ENCODE measurements at places on chromosomes 6 and 20.

DNA sequence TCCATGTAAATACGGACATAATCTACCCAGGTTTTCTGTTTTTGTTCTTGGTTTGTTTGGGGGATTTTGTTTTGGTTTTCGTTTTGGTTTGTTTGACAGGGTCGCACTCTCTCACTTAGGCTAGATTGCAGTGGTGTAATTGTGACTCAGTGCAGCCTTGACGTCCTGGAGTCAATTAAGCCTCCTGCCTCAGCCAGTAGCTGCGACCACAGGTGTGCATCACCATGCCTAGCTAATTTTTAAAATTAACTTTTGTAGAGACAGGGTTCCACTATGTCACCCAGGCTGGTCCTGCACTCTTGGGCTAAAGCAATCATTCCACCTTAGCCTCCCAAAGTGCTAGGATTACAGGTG lies 37.8 kb upstream of the EYA4 start:
- DNase-seq, result no peak

DNA sequence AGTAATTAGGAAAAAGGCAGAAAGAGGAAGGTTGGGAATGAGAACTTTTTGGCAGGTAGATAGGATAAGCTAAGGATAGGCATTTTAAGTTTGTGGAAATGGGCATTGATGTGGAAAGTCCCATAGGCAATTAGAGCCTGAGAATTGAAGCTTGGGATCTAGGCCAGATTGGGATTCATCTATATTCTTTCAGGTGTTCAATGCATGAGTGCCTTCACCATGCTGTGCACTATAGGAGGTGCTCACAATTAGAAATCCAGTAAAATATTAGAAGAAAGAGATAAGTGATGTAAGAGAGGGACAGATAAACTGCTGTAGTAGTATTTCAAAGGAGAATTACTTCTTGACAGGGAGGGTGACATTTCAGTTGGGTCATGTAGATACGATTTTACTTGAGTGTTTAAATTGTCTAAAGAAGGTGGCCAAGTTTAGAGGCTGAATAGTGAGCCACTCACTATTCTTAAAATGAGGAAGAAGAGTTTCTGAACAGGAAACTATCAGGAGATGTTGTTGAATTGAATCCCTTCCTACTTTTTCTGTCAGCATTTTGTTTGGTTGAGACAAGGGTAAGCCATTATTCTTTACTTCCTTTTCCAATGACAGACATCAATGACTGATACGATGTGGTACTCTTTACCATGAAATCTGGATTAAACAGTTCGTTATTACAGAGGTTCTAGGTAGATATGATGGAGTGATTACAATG lies 31.0 kb upstream of the CTAGE9 start:
- no peak for DNase-seq

GRCh38 chr20:19018881-19019280 lies 193.6 kb upstream of the SLC24A3 start:
- no peak for DNase-seq

GRCh38 chr20:53047203-53047602 lies 75.0 kb downstream of the TSHZ2 start:
- no peak for DNase-seq

DNA sequence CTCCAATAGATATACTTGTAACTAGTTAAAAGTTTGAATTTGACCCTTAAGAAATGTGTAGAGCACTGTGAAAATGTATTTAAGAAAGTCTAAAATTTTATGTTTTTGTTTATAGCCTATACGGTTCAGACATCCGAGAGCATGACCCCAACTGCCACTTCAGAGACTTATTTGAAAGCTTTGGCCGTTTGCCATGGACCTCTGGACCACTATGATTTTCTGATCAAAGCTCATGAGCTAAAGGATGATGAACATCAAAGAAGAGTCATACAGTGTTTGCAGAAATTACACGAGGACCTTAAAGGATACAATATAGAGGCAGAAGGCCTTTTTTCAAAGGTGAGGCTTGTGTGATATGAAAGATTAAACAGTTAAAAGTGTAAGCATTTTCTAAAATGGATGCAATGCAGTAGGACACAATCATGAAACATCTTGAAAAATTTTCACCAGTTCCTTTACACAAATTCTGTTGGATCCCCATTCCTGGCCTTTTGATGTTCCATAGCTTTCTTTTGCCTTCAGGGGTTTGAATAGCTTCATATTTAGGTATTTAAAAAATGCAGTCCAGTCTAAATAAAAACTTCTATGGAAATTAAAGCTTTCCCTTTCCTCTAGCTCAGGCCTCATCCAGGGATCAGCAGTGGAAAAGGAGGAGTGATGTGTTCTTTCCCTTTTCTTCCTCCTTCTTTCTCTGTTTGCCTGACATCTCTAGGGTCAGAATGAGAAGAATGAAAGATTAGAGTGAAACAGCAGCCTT lies 29.0 kb downstream of the AFG1L start:
- DNase-seq, result no peak

- no peak for DNase-seq
These were observed 29.6 kb downstream of the PMEPA1 start for GRCh38 chr20:57680131-57680716.

DNA sequence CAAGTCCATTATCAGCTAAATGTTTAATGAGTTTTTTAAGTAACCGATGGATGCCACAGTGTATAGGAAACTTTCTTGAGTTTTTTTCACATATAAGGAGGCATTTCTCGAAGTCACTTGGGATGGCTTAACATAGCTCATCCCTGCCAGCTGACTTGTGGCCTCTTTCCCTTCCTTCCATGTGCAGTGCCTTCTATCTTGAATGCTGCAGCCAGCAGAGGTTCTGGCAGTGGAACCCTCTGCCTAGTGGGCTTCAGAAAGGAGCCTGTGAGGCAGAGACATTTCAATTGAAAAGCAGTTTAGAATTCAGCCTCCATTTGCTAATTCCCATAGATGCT lies 51.9 kb downstream of the AKAP12 start:
- DNase-seq, result no peak

DNA sequence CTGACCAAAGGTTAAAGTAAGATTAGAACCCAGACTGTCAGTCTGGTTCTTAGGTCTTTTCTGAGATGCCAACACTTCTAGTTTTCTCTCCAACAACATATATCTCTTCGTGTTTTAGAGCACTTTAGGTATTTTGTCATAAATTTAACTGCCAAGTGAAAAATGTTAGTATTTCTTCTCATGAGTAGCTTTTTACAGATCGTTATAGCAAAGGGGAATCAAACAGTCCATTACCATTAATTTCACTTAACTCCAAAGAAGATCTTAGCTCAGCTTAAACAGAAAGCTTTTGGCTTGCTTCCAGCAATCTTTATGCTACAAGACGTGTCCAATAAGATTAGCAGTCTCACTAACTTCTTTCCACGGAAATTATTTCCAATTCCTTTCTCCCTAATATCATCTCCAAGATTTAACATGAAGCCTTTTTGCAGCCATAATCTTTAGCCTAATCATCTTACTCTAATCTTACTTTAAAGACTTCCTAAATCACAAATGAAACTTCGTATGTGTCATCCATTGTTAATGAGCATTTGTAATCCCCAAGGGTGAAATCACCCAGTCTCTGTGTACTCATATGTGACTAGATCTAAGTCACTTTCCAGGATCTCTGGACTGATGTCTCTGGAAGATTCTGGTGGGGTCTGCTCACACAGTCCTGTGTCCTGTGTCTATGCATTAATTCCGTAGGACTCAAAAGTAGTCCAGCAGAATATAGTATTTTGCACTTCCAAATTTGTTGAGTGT lies 38.7 kb downstream of the MOXD1 start:
- no peak for DNase-seq

DNA sequence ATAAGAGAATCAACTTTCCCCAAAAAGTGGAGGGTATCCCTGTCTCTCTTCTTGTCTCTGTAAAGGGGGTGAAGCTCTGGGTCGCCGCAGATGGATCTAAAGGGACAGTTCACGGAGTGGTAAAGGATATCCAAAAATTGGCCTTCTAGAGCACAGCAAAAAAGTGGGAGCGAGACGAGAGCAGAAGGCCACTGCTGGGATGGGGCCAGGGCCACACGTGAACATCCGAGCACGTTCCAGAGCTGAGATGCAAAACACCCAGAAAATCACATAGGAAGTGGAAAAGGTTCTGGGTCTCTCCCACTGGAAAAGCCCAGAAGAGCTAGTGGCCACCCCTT lies 837 bp downstream of the TRAM2 start:
- no peak for DNase-seq

- peak; percentile 81 for DNase-seq
These were observed 40.5 kb downstream of the THBS2 start for GRCh38 chr6:169212897-169213813.

- peak; percentile 42 for DNase-seq
These were observed 108.4 kb upstream of the SIM1 start for GRCh38 chr6:100573166-100573565.

DNA sequence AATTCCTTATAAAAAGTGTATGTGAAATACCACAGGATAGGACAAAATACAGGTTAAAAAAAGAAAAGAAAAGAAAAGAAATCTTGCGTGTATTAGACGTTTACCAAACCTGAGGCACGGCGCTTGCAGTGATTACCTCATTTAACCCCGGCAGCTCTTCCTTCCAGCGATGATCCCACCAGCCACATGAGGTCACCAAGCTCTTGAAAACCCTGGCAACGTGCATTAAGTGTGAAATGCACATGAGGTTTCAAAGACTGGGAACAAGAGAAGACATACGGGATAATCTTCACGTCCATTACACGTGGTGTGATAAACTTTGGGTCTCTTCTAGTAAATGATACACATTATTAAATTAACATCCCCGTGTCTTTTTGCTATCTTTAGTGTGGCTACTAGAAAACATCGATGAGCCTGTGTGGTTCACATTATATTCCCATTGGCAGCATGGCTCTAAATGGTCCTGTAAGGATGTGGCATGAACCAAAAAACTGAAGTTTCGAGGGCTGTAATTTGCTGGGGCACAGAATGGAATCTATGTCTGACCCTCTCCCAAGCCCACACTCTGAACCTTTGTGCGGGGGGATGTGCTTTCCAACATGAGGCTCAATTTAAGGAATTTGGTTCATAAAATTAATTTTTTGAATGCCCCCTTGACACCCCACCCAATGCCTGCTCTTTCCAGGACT lies 59.2 kb upstream of the THBS2 start:
- DNase-seq, result peak; percentile 50

DNA sequence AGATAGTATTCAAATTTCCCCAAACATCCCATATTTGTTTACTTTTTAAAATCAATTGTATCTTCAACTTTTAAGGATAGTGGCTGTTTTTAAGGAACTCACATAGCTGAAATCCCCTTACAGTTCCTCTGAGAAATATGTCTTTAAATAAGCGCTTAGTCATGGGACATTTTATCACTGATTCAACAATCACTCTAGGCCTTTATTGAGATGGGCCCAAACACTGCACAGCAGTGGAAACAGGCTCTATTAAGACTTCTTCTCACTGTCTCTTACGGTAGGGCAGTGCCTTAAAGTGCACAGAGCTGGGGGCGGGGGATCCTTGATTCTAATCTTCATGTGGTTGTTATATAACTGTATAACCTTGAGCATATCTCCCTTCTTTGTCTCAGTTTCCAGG lies 59.8 kb upstream of the RREB1 start:
- DNase-seq, result no peak

DNA sequence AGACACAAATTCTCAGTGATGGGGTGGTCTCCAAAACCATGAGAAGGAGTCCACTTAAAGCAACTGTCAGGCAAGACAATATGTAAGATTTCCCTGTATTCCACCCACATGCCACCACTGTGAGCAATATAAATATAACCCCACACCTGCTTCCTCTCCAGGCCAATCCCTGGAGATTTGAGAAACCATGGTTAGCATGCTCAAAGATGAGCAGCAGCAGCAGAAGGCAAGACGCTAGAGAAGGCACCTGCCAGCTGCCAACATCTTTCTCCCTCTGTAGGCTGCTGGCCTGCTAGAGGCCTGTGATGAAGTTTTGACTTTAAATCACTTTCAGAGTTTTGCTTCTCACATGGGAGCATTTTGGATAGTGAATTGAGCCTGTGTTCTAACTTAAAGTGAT lies 7.9 kb upstream of the SOD2 start:
- DNase-seq, result no peak

DNA sequence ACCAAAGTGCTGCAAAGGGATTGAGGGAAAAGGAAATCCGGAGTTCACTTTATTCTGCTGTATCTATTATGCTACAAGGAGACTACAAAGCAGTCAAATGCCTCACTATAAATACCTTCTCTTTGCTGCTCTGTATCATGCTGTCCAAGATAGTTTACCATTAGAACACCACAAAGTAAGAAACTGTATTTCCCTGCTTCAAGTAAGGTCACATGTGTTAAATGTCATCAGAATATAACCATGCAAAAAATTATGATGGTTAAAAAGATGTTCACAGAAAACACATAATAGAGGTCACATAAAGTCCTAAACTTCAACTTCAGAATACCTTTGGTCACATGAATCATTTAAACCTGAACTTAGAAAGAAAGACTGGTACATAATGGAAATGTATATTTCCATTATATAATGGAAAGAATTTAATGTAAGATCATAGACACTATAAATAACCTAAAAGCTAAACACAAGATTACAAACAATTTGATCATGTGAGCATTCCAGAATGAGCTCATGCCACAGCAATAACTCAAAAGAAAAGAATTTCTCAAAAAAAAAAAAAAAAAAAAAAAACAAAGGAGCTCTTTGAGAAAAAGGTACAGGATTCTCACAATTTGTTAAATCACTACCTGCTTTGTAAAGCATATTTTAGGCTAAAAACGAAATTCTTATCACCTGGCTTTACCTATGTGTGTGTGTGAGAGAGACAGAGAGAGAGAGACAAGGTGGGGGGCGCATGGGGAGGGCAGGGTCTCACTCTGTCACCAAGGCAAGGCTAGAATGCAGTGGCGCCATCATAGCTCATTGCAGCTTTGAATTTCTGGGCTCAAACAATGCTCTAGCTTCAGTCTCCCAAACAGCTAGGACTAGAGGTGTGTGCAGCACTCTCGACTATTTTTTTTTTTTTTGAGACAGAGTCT lies 58.7 kb downstream of the KIF13A start:
- DNase-seq, result no peak

DNA sequence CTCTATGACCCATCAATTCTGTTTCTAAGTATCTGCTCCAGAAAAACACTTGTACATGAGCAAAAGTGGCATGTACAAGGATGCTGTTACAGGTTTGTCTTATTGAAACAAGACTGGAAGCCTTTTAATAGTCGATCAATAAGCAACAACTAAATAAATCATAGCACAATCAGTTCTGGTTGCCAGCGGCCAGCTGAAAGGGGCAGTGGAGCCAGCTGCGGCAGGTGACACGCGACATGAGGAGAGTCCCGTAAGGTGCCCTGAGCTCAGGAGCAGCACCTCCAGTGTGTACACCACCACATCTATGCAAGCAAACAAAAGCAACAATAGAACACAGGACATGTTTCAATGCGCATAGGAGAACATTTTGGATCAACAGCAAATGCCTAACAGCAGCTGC lies 20.7 kb upstream of the NNAT start:
- no peak for DNase-seq

- DNase-seq, result no peak
These were observed 845.4 kb downstream of the HACE1 start for GRCh38 chr6:104014163-104014959.

Measured in fibroblast of the conjunctiva (primary cell).